ENCODE measurements at places on chromosomes 5 and 9.

GRCh38 chr5:44645502-44645901 lies 163.2 kb upstream of the MRPS30 start:
- DNase-seq = no peak

- DNase-seq = no peak
Measured at GRCh38 chr9:89613912-89614892, 9.4 kb downstream of the GADD45G start.

DNA sequence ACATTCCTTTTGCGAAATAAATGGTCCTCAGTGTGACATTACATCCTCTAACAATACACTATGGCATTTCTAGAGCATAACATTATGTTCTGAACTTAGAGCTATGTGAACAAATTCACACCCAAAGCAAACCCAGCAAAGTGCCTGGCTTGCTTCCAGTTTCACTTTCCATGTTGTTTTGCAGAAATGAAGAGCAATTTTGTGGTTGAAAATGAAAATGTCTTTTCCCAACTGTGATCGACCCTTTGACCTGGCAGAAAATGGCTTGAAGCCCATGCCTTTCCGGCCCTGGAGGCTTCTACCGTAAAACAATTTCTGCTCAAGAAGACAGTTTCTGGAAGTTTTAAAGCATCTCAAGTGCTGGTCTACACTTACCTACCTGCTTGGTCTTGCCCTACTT lies 344.7 kb upstream of the RGMB start:
- DNase-seq = no peak

GRCh38 chr5:126777975-126778674 lies 1.2 kb downstream of the LMNB1 start:
- peak; percentile 94 for DNase-seq

- no peak for DNase-seq
Measured at GRCh38 chr5:19891658-19892057, 96.3 kb downstream of the CDH18 start.

GRCh38 chr5:54679686-54680085 lies 162.1 kb downstream of the SNX18 start:
- DNase-seq = no peak

GRCh38 chr9:91555132-91555531 lies 131.5 kb upstream of the NFIL3 start:
- DNase-seq = no peak

GRCh38 chr5:127810707-127811490 lies 107.7 kb downstream of the CCDC192 start:
- no peak for DNase-seq

DNA sequence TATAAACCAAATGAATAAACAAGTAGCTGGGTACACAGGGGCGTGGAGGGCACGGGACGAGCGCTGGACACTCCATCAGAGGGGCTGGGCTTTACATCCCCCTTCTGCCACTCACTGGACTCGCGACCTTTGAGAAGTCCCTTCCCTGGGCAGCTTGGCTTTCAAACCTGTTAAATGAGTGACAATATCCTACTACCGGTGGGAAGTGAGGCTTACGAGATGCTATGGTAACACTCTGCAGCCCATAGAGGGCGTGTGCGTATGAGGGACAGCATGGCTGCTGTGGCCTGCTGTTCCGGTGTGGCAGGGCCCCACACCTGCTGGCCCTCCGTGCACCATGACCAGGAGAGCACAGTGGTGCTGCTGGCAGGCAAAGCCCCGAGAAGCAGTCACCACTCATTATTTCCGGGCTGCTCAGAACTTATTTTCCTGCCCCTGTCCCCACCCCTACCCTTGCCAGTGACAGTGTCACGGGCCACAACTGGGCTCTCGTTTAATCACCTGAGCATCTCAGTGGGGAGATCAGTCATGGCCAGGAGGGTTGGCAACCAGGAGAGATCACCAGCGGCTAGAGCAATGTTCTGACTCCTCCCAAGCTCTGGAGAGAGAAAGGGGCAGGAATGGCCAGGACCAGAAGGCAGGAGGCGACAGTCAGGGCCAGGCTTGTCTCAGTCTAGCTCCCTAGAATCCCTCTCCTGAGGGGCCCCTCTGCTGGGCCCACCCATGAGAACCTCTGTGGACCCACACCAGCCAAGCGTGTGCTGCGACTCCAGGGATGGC lies 10.5 kb downstream of the CLTB start:
- DNase-seq = no peak

DNA sequence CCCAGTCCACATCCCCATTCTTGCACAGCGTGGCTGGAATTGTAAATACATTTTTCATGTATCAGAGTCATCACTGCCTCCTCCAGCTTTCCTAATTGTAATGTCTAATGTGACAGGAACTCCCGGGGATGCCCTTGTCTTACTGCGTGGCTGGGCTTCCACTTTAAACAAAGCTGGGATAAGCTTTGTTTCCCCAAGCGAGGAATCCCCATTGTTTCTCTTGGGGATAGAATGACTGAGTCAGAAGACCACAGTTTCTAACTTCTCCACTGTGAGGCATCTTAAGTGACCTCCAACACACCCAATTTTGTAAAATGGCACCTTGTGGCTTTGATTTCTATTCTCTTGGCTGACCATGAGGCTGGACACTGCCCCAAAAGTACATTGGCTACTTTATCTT lies 22.4 kb downstream of the ARPC5L start:
- no peak for DNase-seq

DNA sequence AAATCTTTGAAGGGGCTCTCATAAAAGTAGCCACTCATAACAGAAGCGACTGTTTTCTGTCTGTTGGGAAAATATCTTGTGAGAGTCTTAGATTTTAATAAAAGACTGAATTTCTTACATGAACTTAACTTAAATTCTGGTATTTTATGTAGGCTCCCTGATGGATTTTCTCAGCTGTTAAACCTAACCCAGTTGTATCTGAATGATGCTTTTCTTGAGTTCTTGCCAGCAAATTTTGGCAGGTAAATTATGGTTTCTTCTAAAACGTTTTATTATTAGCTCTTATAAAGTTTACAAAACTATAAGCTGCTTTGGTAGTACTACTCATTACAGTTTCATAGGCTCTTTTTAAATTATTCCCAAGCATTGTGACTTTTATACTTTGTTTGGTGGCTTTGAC lies 87.0 kb downstream of the ERBIN start:
- no peak for DNase-seq

DNA sequence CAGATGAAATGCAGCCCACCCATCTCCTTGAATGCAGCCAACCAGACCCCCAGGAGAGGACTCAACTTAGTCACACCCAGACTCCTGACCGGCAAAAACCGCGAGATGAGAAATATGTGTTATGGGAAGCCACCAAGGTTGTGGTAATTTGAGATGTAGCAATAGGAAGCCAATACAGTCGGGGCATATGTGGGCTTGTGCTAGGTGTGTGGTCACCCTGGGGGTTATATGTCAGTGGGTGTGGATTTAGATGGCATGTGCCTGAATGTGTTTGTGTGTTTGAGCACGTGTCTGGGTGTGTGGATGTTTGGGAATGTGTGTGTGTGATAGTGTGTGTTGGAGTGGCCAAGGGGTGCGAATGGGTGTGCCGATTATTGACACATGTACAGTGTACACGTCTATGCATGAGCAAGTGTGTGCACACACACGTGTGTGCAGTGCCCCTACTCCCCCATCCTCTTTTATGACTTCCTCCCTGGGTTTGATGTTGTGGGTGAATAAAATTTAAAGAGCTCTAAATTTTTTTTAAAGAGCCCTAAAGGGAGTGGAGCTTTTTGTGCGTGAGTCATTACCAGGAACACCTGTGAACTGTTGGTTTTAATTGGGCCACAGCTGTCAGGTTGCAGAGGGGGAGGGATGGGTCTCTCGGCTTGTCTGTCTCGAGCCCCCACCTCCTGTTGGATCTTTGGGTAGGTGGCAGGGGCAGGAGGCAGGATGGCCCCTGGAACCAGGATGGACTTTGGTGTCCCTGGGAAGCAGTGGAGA lies 86.8 kb downstream of the LHX2 start:
- DNase-seq = no peak

DNA sequence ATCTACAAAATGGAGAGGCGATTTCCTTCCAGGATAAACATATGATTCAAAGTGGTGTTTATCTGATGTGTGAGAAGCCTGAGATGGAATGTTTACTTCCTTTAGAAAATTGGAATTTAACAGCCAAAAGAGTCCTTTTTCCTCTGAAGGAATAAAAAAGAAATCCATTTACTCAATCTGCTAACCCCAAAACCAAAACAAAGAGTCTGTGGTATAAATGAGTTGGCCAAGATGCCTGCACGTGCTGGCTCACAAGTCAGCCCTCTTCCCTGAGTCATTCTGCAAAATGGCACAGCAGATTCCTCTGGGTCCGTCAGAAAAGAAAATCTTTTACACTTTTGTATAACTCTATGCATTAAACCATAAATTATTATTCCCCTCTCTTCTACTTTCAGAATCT lies 60.8 kb downstream of the EBF1 start:
- no peak for DNase-seq

DNA sequence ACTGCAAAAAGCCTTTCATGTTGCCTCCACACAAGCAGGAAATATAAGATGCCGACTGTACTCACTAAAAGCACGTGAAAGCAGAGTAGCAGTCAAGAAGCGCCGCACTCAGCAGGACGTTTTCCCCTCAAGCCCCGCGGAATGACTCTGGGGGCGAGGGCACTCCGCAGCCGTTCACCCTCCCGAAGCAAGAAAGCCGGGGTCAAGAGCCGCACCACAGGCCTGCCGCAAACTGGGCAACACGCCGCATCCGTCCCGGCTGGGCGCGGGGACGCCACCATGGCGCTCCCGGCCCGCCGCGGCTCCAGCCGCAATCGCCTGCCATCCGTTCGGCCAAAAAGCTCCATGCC lies 364 bp downstream of the RPS6 start:
- DNase-seq = peak; percentile 42

DNA sequence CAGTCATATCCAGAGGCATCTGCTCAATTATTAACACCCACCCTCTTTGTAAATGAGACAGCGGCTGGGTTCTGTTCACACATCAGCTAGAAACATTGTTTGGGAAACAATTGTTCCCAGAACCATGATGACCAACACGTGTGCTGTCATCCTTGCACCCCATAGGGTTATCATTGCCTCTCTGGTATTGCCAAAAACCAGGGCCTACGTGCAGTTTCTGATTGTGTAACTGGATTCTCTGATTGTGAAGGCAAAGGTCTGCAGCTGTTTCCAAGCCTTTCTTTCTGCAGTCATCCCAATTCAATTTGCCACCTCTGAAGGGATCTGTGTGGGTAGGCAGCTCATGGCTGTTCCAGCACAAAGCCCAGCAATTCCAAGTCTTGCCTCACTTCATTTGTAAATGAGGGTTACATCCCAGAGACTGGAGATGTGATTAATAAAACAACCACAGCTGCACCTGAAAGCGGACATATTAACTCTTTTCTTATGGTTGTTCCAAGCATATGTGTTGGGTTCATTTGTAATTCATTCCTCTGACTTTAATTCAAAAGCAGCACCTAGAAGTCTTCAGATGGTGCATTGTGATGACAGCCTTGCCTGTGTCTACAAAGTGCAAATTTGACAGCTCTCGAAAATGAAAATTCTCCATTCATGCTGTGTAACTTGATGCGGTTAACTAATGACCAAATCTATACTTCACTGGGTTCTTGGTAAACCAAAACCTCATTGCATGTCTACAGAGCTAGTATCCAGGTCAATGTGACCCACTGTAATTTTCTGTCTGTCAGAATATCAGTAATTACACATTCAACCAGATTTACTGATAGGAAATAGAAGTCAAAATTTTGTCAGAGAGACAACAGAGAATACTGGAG lies 66.6 kb downstream of the YIPF5 start:
- DNase-seq = no peak

DNA sequence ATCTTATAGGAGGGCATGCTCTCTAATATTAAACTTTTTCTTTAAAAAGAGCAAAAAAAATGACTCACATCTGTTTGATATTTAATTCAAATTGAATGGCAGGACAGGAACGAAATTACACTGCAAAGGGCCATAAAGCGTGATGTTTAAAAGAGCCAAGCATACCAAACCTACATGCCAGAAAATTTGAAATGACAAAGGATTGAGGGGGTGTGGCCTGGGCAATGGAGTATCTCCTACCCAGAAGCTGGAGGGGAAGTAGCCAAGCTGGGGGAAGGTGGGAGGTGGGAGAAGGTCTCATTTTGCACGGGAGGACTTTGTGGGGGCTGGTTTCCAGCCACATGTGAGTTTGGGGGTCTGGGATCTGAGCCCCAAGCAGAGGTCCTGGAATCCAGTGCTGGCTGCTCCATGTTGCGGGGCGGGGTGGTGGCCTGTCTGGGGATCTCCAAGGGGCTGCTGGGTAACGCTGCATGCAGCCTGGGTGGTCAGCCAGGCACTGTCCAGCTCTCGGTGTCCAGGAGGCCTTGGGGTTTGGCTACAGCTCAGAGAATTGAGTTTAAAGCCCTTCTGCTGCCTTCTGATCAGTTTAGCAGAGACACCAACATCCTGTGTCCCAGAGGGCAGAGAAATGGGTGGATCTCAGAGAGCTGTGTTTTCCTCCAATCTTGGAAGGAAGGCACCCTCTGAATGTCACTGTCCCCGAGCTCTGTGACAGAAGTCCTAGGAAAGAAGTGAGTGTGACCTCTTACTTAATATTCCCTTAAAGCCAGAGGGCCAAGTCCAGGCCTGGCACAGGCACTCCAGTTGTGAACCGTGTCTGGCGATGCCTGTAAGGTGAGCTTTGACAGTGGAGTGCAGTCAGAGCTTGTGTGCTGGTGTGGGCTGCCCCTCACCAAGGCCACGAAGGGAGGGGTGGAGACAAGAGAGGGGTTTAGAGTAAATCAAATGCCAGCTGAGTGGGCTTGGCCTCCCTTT lies 7.6 kb downstream of the DCANP1 start:
- no peak for DNase-seq

- DNase-seq = no peak
Measured at GRCh38 chr9:25964239-25964638, 286.0 kb upstream of the TUSC1 start.

Data from CD4-positive, alpha-beta T cell treated with Interleukin-2 at 100 ng/mL for 4 hours (primary cell).